Hematopoietic multipotent progenitor cell treated with erythropoietin and hydrocortisone succinate and interleukin-3 and kit ligand, for 15 days (in vitro differentiated cells): ENCODE measurements at places on chromosomes 5 and 9.

GRCh38 chr5:40453689-40454088, 226.0 kb upstream of the PTGER4 start:
- no peak for DNase-seq

DNA sequence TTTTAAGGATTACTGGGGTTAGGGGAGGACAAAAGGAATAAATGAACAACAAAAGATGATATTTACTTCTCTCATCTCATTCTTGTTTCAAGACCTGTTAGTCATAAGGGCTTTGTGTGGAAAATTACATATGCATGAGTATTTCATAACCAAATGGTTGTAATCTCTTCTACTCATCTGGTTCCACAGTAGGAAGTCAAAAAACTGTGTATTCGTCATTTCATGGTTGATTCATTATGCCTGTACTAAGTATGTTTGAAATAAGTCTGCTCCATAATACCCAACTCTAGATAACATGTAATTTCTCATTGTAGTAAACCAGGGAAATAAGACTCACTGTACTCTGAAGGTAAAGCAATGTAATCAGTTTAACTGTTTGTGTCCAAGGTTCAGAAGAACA, 212.9 kb downstream of the ARRDC3 start:
- DNase-seq = no peak

DNA sequence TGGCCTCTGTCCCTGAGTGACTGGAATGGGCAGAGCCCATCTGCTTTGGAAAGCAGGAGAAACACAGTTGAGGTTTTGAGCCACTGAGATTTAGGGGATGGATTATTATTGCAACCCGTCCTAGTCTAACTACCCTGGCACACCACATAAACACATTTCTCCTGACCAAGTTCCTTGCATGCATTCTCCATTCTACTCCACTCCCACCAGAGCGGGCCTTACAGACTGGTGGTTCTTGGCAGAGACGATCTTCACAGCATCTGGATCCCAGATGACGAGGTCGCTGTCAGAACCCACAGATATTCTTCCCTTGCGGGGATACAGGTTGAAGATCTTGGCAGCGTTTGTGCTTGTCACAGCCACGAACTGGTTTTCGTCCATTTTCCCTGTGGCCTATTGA, 111.0 kb downstream of the DPYSL3 start:
- no peak for DNase-seq

DNA sequence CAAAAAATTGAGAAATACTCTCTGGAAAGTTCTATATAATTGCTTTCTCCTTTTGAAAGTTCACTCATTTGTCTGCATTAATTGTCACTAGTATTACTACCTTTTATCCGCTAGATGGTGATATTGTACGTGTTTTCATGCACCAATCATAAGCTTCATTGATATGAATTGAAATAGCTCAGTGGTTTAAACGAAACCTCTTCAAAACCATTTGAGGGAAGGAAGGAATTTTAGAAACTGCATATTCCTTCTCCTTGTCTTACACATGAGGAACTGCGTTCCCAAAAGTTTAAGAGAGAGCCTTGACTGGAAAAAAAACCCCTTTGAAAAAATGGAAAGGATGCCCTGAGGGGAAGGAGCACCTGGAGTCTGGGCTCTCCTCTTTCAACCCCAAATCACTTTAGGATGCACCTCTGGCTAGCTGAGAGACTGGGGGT, 98.6 kb downstream of the YTHDC2 start:
- peak; percentile 57 for DNase-seq

GRCh38 chr5:1437226-1437829, 7.9 kb downstream of the SLC6A3 start:
- no peak for DNase-seq

GRCh38 chr5:149995385-149996204, 4.9 kb downstream of the TIGD6 start:
- no peak for DNase-seq

DNA sequence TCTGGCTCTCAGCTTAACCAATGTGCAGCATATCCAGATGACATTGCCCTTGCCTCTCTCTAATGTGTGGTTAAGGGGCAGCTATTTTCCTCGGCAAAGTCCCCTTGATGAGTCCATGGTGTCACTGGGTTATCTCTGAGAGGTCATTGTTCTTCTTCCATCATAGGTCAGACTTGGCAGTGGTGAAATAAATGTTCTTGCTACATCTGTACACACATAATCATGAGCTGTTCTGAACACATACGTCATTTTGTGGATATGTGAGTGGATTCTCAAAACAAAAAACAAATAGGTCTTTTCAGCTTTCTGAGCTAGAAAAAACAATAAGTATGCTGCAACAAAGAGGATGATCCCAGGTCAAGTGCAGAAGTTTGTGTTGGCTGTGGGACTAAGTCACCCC, 134.7 kb upstream of the PTPN3 start:
- DNase-seq = no peak

- no peak for DNase-seq
These were observed 17.2 kb upstream of the AFAP1L1 start for GRCh38 chr5:149254506-149254905.

GRCh38 chr9:100557053-100557452, 20.8 kb upstream of the CAVIN4 start:
- no peak for DNase-seq

GRCh38 chr9:95143591-95144561, 173.6 kb downstream of the FANCC start:
- DNase-seq = no peak

DNA sequence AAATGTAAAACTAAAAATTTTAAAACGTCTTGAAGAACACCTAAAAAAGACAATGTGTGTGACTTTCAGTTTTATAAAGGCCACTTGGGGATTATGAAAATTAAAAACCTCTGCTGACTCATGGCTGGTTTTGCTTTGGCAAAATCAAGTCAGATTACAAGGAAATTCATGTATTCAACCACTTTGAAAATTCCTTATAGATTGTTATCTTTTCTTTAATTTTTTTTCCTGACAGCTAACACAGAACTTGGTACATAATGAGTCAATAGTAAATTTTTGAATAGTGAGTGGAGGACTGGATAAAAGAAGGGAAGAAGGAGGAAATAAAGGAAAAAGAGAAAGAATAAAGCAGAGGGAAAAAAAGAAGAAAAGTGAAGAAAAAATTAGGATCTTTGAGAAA, 1774.7 kb upstream of the ACO1 start:
- DNase-seq = no peak

DNA sequence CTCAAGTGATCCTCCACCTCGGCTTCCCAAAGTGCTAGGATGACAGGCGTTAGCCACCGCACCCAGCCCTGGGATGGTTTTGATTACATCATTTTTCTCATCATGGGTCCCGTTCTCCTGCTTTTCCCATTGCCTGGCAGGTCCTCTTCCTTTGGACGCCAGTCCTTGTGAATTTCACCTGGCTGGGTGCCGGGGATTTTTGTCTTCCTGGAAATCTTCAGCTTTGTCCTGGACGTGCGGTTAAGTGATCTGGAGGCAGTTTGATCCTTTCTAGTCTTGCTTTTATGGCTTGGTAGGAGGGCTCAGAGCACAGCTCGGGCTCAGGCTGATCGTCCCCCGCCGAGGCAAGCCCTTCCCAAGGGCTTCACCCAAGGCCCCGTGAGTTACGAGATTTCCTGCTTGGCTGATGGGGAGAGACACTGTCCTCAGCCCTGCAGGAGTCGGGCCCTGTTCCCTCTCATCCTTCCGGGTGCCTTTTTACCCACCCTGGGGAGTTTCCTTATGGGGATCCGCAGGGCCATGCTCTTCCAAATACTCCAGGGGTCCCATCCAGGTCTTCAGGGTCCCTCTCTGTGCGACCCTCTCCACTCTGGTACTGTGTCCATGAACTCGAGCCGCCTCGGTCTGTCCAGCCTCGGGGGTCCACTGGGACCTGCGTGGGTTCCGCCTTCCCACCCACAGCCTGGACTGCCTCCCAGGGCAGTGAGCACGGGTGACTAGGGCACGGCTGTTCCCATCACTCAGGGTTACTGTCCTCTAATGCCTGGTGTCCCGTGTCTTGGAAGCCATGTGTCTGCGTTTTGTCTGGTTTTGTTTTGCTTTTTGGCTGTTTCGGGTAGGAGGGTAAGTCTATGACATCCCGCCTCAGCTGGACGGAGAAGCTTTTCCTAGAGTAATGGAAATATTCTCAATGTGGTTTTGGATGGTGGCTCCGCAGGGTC, 22.3 kb upstream of the EGFL7 start:
- DNase-seq = no peak

DNA sequence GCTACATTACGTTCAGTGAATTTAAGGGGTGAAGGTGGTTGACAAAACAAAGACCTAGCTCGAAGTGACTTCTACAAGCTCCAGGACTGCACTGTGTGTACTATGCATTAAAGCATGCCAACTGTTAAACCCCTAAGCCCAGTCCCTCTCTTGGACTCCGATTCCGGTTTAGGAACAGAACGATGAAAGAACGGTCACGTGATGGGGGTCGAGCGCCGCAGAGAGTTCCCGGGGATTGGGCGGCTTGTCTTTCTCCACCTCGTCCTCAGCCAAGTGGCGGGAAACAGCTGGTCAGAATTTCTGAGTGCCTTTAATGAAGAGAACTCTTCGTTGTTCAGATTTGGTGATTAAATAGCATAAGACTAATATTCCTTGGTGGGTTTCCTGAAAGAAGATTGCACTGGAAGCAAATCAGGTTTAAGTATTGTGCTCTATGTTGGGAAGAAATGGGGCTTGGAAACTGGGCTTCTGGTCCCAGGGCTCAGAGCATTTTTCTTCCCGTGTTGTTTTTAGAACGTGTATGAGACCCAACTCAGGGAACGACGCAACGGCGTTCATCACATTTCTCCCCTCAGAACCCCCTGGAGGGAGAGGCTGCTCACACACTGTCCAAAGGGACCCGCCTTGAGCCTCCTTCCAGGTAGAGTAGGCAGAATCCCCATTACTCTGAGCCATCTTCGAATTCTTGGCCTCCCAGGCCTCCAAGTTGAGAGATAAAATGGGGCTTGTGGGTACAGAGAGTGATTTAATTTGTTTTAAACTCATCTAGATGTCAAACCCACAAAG, 25.3 kb downstream of the IRX2 start:
- DNase-seq = no peak

- no peak for DNase-seq
These were observed 1.1 kb downstream of the SRD5A1 start for GRCh38 chr5:6634306-6634705.

- no peak for DNase-seq
These were observed 235.5 kb downstream of the RFX3 start for GRCh38 chr9:3290231-3290840.

DNA sequence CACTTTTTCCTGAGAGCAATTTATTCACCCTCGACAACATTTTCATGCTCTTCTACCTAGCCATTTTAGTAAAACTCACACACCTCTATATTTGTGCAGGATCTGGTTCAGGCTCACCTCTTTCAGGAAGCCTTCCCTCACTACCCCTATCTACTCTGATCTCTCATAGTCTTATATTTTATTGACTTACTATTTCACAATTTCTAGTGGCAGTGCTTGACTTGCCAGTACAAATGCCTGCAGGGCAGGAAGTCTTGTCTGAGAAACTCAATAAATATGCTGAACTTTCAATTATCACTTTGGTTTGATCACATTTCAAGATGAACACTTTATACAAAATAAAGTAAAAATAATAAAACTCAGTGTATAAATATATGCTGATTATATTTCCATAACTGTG, 226.8 kb downstream of the CETN3 start:
- no peak for DNase-seq

GRCh38 chr9:88776717-88777497, 214.4 kb upstream of the S1PR3 start:
- DNase-seq = no peak

DNA sequence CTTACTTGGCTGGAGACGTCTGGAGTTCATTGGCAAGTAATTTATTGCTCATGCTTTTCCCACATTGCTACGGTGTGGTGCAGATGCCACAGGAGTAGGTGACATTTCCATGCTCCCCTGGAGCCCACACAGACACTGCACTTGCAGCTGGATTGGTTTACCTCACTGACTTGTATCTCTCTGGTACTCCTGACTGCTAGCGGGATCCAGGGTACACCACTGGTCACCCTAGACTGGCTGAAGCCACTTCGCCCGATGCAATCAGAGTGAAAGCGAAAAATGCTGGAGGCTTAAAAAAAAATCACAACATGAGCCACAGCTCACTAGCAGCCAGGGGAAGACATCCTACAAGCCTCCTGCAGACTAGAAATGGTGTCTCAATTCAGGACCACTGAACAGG, 32.6 kb upstream of the SLIT3 start:
- DNase-seq = no peak

DNA sequence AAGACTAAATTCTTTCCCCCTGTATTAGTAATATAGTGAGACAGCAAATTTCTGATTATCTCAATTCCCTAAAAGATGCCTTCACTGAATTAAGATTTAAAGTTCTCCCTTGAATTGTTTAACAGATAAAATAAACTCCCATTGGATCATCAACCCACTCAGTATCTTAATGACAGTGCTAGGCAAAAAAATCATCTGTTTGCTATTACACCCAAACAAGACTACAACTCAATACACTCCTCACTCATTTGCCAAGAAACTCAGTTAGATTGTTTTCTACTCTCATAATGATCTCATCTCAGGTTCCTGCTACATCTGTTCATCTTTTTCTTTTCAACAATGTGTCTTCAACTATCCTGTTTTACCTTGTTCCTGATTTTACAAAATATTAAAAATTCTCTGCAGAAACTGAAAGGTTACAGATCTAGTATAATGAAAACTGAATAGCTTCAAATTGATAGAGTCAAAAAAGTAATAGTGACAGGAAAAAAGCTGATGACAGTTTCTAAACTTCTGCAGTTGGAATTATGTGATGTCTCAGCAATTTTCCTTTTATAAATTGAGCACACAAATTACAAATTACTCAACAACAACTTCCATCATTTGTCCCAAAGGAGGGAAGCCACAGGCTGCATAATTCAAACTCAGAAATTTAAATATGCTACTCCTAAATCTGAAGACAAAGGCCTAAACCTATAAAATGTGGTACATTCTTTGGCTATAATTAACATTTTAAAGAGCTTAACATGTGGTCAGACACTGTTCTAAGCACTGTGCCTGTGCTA, 39.4 kb downstream of the HOMER1 start:
- DNase-seq = no peak

DNA sequence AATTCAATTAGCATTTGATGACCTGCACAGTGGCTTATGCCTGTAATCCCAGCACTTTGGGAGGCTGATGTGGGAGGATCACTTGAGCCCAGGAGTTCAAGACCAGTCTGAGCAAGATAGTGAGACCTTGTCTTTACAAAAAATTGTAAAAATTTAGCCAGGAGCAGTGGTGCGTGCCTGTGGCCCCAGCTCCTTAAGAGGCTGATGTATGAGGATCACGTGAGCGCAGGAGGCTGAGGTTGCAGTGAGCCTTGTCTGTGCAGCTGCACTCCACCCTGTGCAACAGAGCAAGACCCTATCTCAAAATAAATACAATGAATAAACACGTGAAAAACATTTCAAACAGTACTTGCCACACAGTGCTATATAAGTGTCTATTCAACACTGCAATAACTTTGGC, 4.2 kb downstream of the ABCA1 start:
- no peak for DNase-seq

- no peak for DNase-seq
These were observed 103.5 kb downstream of the MVB12B start for GRCh38 chr9:126430124-126430523.

DNA sequence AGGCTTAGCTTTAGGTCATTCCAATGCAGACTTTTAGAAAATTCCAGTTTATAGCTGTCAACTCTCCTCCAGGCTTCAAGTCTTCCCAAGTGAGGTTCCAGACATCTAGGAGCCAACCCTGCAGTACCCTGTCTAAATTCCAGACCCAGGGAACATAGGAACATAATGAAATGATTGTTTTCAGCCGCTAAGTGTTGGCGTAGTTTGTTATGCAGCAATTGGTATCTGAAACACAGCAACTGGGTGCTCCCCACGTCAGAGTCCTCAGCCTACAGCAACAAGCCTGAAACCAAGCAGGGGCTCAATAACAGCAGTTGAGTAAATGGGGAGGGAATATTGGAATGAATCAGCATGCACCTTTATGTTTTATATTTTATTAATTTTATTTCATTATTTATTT, 66.8 kb downstream of the BOD1 start:
- DNase-seq = no peak
